SK-N-SH (cell line): ENCODE measurements at places on chromosomes 13 and 19.
A peak's percentile ranks its signal among the peaks of the same experiment; 100 is the strongest.

GRCh38 chr19:28334419-28334818 lies 878.5 kb downstream of the UQCRFS1 start:
- no peak for DNase-seq

- no peak for DNase-seq
These were observed 117.6 kb upstream of the MCF2L start for GRCh38 chr13:112851107-112852038.

DNA sequence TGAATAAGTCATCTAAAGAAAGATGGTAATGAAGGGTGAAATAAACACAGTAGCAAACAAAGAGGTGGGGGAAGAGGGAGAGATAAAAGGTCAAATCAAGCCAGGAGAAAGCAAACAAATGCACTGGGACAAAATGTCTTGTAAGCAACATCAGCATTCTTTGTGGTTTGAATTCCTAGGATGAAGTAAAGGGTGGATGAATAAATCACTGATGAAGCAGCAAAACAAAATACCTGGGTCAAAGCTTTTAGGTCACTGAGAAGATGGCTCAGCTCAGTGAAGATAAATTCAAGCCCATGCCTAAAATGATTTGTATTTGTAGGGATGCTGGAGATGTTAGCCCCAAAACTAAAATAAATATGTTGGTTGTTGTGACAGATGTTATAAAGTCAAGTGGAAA lies 86.5 kb upstream of the FBXL3 start:
- DNase-seq: no peak

- no peak for DNase-seq
These were observed 7.3 kb upstream of the ADPRHL1 start for GRCh38 chr13:113460599-113460998.

- DNase-seq: no peak
These were observed 606.0 kb downstream of the EFNB2 start for GRCh38 chr13:105929505-105929904.

DNA sequence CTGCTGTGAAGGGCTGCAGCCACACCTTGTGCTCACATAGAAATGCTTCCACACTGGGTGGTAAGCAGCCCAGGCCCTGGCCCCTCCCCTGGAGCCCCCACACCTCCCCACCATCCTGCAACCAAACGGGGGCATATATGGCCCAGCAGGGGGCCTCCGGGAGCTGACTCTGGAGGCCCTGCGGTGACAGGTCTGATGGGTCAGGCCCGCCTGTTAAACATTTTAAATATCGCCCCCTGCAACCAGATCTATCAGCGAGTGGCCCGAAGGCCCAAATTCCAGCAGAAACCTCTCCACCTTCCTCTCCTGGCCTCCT lies 48.0 kb upstream of the KATNAL1 start:
- DNase-seq: peak; percentile 51

DNA sequence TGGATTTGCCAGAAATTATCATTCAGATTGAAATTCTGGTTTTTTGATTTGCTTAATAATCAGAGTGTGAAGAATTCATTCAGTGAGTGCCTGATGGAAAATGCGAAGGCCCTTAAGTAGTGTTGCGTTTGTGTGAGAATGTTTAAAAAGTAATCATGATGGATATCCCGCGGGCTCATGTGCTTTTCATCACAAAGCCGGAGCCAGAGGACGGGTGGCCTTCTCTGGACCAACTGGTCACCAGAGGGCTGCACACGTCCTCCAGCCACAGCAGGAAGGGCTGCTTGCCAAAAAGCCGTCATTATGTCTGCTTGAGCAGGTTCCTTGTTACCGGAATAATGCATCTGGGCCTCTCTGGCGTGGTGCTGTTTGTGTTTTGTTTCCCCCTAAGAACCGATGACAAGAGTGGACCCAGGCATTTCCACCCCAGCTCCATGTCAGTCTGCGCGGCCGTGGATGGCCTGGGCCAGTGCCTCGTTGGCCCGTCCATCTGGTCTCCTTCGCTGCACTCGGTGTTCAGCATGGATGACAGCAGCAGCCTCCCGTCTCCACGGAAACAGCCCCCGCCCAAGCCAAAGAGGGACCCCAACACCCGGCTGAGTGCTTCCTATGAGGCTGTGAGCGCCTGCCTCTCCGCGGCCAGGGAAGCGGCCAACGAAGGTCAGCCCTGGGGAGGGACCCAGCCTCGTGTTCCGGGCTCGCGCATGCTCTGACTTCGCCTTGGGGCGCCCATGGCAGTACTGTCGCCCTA lies 497.7 kb downstream of the MYO16 start:
- DNase-seq: peak; percentile 75

GRCh38 chr19:13155472-13156359 lies 5.5 kb downstream of the IER2 start:
- DNase-seq: peak; percentile 63

DNA sequence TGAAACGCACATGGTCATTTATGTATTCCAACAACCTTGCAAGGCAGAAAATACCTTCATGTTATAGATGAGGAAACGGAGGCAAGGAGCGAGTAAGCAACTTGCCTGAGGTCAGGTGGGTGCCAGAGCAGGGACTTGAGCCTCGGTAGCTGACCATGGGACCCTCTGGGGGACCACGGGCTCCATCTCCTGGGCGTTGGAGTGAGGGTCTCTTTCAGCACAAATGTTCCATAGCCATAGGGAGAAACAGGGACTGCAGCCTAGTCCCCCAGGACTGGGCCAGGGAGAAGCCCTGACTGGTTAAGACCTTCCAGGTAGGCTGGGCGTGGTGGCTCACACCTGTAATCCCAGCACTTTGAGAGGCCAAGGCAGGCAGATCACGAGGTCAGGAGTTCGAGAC lies 38.4 kb upstream of the ADGRE5 start:
- DNase-seq: no peak

GRCh38 chr13:96460609-96461008 lies 370.7 kb downstream of the HS6ST3 start:
- DNase-seq: peak; percentile 12

GRCh38 chr19:13977803-13978202 lies 25.5 kb downstream of the DCAF15 start:
- DNase-seq: no peak

- no peak for DNase-seq
These were observed 224.2 kb upstream of the STARD13 start for GRCh38 chr13:33509642-33510229.

DNA sequence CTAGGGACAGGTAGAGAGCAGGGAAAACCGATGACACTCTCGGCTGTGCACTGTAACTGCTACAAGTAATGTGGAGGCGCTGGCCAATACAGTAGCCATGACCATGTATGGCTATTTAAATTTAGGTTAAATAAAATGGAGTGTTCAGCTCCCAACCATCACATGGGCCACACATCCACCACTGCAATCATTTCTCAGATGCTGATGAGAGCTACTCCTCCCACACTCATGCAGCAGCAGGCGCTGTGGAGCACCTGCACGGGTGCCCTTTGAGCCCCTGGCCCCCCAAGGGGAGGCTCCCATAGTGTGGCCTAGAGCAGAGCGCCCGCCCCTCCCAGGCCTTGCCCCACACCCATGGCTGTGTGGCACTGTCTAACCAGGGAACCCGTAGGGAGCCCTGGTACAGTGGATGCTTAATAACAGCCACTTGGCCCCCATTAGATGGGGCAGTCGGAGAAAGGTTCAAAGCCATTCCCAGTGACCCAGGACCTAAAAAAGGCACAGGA lies 6.0 kb downstream of the ACP4 start:
- peak; percentile 36 for DNase-seq

DNA sequence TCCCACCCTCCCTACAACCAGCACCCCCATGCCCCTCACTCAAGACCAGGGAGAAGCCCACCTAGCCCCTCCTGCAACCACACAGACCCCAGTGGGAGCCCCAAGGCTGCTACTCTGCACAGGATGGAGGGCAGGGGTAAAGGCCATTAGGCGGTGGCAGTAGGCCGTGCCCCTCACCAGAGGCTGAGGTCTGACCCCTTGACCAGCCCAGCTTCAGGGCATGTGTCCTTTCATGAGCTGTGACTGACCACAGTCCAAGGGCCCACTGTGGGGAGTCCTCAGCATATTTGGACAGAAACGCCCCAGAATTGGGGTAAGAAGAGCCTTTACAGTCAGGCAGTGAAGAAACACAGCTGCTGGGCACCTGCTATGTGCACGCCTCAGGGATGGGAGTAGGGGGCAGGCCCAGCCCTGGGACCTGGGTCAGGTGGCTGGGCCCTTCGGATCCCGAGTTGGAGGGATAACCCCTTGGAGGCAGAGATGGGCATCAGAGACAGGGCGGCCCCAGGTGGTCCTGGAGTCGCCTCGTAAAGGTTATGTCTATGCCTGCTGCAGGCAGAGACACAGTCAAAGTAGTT lies 1.7 kb upstream of the RPS5 start:
- no peak for DNase-seq

DNA sequence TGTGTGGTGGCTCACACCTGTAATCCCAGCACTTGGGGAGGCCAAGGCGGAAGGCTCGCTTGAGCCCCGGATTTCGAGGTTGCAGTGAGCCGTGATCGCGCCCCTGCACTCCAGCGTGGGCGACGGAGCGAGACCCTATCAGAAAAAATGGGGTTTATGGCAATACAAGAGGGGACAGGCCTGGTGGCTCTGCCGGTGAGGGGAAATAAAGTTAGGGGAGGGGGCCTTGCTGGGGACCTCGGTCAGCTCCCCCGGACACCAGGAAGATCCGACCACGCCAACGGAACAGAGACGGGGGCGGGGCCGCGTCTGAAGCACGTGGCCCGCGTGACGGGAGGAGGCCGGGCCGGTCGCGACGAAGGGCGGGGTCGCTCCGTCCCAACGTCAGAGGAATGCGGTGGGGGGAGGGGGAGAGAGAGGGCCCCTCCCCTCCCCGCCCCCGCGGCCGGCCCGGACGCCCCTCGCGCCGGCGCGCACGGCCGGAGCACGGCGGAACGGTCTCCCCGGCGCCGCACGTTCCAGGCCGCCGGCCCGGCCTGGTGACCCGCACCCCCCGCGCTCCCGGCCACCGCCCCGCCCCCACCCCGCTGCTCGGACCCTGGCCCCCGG lies 1.9 kb upstream of the HNRNPL start:
- peak; percentile 95 for DNase-seq
